ENCODE measurements at places on chromosomes 7 and 10.

- no peak for DNase-seq
These were observed 109.2 kb upstream of the CAV2 start for GRCh38 chr7:116390363-116390762.

DNA sequence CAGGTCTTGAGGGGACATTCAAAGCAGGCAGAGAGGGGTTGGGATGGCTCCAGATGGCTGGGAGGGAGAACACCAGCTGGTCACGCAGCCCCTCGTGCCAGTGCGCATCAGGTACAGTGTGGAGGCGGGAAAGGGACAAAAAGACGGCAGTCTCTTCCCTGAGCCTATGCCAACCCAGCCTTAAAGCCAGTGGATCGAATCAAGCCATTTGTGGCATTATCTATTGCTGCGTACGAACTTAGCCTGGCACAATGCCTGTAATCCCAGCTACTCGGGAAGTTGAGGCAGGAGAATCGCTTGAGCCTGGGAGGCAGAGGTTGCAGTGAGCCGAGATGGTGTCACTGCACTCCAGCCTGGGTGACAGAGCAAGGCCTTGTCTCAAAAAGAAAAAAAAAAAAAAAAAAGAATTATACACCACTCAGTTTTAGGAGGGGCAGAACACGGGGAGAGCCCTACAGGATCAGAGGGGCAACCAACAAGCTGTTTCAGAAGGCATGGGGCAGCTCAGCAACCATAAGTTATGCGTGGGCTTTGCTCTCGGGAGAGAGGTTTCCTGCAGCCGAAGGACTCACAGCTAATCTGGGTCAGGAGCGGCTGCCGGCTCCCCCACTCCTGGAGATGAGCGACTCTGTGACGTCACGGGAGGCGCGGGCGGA lies 356 bp upstream of the NDUFB2 start:
- DNase-seq, result peak; percentile 77

DNA sequence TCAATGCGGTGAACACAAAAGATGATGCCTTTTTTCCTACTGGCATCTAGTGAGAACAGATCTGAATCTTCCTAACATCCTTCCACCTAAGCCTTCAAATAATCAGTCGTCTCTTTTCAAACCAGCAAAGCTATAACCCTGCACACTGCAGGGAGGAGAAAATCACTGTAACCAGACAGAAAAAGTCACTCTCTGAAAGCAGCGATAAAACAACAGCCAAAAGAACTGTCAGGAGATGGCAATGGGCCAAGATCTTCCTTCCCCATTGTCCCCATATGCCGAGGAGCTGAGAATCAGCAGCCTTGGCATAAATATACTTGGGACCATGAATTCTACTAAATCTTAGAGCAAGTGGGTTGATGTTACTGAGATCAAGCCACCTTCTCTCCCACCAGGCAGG lies 13.1 kb downstream of the FZD9 start:
- no peak for DNase-seq

- DNase-seq, result no peak
These were observed 173.9 kb downstream of the WNT2 start for GRCh38 chr7:117148971-117149370.

DNA sequence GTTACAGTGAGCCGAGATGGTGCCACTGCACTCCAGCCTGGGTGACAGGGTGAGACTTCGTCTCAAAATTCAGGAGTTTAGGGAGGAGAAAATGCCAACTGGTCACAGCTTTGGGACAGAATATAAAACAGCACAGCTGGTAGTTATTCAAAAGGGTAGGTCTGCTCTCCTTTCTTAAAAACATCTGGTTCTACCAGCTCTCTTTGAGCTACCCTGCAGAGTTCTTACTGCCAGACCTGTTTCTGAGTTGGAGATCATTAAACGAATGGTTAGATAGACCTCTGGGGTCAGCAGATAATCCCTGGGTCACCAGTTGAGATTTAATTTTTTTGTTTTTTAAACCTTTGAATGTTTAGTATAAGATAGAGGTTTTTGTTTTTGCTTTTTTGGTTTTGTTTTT lies 52.6 kb downstream of the MCU start:
- DNase-seq, result no peak

DNA sequence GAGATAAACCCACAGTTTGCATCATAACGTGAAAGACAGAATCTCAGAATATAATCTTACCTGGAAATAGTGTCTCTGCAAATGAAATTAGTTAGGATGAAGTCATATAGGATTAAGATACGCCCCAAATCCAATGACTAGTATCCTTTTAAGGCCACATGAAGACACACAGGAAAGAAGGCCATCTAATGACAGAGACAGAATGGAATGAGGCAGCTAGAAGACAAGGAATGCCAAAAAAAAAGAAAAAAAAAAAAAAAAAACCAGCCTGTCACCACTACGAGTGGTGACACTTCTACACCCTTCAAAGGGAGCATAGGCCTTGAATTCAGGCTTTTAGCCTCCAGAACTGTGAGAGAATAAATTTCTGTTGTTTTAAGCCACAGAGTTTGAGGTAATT lies 82.9 kb downstream of the HYCC1 start:
- no peak for DNase-seq

- peak; percentile 95 for DNase-seq
These were observed 51.2 kb upstream of the BMPER start for GRCh38 chr7:33854178-33854577.

- no peak for DNase-seq
These were observed 96.1 kb upstream of the MKLN1 start for GRCh38 chr7:131231381-131232220.

GRCh38 chr10:122188706-122189105 lies 82.4 kb upstream of the BTBD16 start:
- no peak for DNase-seq

All from A172 (cell line).